ENCODE measurements at places on chromosomes 7 and 10. TPM values are rescaled to one million over a fixed set of nuclear protein-coding genes. Genes with fewer than 3 reads are reported as not detected.

Gene DNAJB9
- 10.0 TPM for total RNA-seq

Gene VWDE
- total RNA-seq: 0.12 TPM

Gene ANK3
- total RNA-seq: 6.6 TPM

Gene LRRC17
- 7.8 TPM for total RNA-seq

Gene SFTPA1
- total RNA-seq: not detected

Gene TAS2R4
- 0.14 TPM for total RNA-seq

Gene DOCK1
- 31.9 TPM for total RNA-seq

Measured in epithelial cell of proximal tubule (primary cell).